ENCODE measurements at places on chromosomes 5 and 9. TPM values are rescaled to one million over a fixed set of nuclear protein-coding genes. Genes with fewer than 3 reads are reported as not detected.

C5orf58 gene
- 0.15 TPM for total RNA-seq

PCDHB16 gene
- 1.8 TPM for total RNA-seq

DOCK8 gene
- total RNA-seq: 1.4 TPM

CDHR2 gene
- 0.72 TPM for total RNA-seq

NMRK1 gene
- 16.0 TPM for total RNA-seq

IL5 gene
- total RNA-seq: not detected

OLFM1 gene
- total RNA-seq: 0.39 TPM
